ENCODE measurements at places on chromosomes 4 and X. TPM values are rescaled to one million over a fixed set of nuclear protein-coding genes. Genes with fewer than 3 reads are reported as not detected.

The CT45A2 gene
- not detected for total RNA-seq

DNA sequence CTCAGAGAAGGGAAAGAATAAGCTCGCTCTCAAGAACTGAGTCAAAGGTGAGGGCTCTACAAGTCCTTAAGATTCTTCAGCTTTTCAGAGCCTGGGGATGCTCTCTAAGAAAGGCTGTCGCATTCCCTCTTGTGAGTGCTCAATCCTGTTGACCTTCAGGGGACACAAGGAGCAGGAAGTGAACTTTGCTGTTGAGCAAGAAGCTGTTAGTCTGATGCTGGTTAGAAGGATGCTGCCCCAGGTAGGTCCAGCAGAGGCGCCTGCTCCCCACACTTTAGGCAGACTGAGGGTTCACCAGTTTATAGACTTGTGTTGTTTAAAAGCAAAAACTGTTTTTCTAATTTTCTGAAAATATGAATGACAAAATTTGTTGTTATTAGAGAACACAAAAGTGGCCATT, 125.4 kb upstream of the SPOCK3 start:
- no peak for DNase-seq

The SCARB2 gene
- total RNA-seq, result 183 TPM

DNA sequence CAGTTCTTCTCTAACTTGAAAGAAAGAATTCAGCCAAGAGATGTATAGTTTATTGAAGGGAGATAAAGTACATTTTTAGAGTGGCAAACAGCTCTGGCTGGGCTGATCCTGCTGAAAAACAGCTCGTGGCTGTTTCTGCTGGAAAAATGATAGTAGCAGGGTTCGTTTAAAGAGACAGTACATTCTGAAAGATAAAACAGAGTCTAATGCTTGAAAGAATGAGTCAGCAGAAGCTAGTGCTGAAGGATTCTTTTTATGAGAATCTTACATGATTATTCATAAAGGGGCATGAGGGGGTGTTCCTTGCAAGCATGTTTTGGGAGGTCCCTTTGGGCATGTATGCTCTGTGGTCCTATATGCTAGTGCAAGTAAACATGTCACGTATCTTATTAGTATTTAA, 790.0 kb downstream of the PCDH18 start:
- DNase-seq, result no peak

- DNase-seq, result no peak
Observed at GRCh38 chr4:2793586-2794485, 951 bp downstream of the SH3BP2 start.

DNA sequence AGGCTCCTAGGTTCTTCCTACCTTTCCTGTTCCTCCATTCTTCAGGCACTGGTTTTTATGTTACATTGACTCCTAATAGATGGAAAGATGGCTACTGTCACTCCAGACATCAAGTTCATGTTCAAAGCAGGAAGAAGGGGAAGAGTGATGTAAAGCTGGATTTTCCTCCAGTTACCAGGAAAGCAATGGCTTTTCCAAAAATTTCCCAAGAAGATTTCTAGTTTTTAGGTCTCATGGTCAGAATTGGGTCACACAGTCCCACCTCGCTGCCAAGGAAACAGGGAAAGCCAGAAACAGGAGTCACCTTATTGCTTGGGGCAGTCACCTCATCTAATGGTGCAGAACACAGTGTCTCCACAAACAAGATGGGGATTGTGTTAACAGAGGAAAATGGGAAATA, 21.5 kb downstream of the RXFP1 start:
- no peak for DNase-seq

The AMER1 gene
- 0.77 TPM for total RNA-seq

- no peak for DNase-seq
Observed at GRCh38 chr4:142959173-142959572, 113.1 kb upstream of the INPP4B start.

The FGFBP2 gene
- not detected for total RNA-seq

The PARM1 gene
- total RNA-seq, result not detected

DNA sequence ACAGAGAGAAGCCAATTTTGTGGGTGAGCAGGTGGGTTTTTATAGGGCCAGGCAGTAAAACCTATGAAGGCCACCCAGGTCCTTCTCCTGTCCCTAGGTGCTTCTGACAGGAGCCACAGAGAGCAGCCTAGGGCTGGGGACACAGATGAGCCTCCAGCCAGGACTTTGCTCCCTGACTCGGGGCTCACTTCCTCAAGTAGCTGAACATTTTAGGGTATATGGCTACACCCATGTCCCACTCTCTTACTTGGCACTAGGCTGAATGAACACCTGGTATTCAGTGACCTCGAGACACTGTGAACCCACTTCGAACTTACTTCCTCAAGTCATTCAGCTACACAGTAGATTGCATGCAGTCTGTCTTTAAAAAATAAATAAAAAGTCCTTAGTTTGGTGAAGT, 217.3 kb downstream of the MID1IP1 start:
- DNase-seq, result no peak

GRCh38 chr4:95363966-95364365, 184.8 kb downstream of the UNC5C start:
- no peak for DNase-seq

- DNase-seq, result no peak
Observed at GRCh38 chrX:13597874-13598273, 28.5 kb downstream of the EGFL6 start.

DNA sequence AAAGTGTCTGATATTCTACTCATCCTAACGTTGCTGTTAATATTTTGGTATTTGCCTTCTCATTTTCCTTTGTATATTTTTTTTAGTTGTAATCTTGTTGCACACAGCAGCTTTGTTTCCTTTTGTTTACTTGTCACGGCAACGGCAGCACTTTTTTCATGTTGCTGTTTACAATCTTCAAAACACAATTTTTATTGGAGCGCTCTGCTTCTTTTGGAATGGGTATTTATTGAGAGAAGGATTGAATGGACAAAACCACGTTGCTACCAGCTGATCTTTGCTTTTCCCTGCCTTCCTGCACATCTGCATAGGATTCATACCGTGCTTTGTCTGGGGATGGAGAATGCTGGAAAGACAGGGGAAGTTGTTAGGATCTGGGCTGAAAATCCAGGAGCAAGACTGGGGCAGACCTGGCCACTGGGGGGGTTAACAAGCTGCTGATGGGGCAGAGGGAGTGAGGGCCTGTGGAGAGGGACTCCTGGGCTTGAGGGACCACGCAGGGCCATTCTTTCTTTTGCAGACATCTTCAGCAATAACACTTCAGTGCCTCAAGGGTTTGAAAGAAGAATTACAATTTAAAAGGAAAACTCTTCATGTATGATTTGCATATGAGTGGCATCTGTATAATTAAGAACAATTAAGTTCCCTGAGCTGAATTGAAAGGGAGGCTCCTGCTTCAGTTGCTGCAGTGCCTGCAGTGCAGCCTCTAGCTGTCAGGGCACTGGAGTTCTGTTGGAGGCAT, 69.8 kb downstream of the TMEM131L start:
- DNase-seq, result peak; percentile 56

The CC2D2A gene
- 3.4 TPM for total RNA-seq

DNA sequence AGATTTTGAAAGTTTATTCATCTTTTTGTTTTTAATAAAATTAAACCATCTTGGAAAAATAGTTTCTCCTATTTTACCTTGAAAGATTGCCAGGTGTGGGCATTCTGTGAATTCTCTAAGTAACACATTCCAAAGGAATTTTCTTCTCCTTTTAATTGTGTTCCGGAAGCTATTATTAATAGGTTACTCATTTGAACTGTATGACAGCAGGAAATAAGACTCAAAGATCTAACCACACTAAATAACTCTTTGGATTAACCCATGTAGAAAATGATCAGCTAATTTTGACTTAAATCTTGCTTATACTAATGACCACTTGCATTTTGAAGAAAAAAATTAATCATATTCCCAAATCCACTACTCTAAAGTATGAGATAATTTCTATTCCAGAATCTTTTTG, 17.6 kb upstream of the CCNI start:
- DNase-seq, result no peak

Measured in dermis microvascular lymphatic vessel endothelial cell (primary cell).